Natural killer cell treated with Interleukin-12 subunit alpha and Interleukin-12 subunit beta and Interleukin-15 and Interleukin-18, amount 100 ng/mL, for 72 hours (primary cell): ENCODE measurements at places on chromosomes 4 and X. TPM values are rescaled to one million over a fixed set of nuclear protein-coding genes. Genes with fewer than 3 reads are reported as not detected.

ARHGEF9 gene
- total RNA-seq: 36.0 TPM

PCYT1B gene
- total RNA-seq: not detected

RBMX gene
- total RNA-seq: 211 TPM

DNA sequence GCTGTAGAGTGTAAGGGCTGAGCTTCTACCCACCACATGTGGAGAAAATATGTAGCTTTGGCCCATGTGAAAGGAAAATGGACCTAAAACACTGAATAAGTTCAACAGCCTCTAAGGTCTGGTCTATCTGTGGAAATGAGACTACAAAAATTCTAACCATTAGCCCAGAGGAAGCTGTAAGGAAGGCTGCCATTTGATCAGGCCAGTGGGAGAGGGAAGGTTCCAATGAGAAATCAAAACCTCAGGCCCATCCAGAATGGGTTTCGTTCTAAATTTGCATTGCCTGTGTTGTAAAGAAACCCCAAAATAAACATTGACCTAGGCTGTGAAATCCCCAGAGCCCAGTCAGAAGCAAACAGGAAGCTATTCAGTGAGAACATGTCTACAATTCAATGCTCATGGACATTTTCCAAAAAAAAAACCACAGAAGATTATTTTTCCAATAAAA lies 320.4 kb upstream of the SLC7A11 start:
- DNase-seq: no peak

- no peak for DNase-seq
Observed at GRCh38 chr4:122633211-122633610, 12.3 kb upstream of the IL21 start.

DNA sequence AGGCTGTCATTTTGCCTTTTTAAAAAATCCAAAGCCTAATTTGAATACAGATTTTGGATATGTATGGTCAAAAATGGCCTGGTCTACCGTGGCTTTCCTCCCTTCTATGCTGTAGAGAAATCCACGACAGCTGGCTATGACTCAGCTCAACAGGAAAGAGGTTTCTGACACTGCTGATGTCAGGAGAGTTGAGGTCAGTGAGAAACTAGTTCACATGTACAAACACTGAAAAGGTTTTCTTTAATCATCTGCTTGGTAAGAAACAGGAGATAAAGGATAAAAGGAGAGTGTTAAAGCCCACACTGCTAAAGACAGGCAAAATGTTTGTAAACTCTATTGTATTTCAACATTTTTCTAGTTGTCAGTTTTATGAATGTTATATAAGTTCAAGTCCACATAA lies 113.9 kb downstream of the NYX start:
- DNase-seq: no peak

PNCK gene
- not detected for total RNA-seq

ADH6 gene
- total RNA-seq: not detected

L1CAM gene
- total RNA-seq: 1.2 TPM

MEPE gene
- not detected for total RNA-seq

ITGB1BP2 gene
- total RNA-seq: 2.5 TPM

RNF4 gene
- total RNA-seq: 112 TPM

DNA sequence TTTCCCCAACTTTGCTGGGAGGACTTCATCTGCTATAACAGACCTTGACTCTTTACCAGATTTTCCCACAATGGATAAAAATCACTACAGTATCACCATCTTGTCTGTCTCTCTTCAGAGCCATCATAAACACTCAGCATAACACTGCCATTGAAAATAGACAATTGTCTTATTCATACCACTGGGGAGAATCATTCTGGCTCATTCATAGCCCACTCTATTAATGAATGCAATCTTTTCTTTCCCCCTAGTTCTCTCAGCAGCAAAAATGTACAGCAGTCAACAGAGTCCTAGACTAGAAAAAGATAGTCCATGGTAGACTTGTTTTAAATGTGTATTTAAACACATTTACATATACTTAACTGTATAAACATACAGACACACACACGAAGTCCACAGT lies 19.2 kb downstream of the SLC9A7 start:
- no peak for DNase-seq

RNF150 gene
- total RNA-seq: not detected

- no peak for DNase-seq
Observed at GRCh38 chr4:187814737-187815465, 180.7 kb upstream of the ZFP42 start.

GRCh38 chr4:766559-767283 lies 59.2 kb downstream of the CPLX1 start:
- peak; percentile 23 for DNase-seq

GRCh38 chrX:287670-288069 lies 6.5 kb downstream of the PLCXD1 start:
- DNase-seq: no peak

DNA sequence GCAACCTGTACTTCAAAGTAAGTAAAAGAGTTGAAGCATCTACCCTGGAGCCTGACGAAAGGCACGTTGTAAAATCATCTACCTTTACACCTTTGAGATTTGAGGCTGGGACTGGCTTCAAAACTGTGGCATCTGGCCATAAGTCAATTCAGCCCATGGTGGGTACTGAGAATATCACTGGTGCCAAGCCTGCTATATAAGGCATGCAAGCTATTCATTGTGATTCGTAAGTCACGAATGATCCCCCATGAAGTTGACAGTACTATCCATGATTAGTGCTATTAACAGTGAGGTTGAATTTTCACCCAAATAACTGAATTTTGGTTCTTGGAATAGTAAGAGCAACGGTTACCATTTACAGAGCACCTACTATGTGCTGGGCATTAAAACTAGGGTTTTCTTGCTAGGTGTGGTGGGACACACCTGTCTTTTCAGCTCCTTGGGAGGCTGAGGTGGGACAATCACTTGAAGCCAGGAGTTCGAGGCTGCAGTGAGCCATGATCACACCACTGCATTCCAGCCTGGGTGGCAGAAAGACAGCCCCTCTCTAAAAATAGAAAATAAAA lies 39.8 kb downstream of the IRF2 start:
- DNase-seq: no peak

- DNase-seq: no peak
Observed at GRCh38 chr4:67680581-67681222, 20.3 kb downstream of the UBA6 start.

NUP62CL gene
- 1.8 TPM for total RNA-seq

CXorf65 gene
- total RNA-seq: 18.0 TPM

- DNase-seq: no peak
Observed at GRCh38 chr4:96675896-96676295, 836.0 kb downstream of the PDHA2 start.

GRCh38 chr4:115657991-115658650 lies 544.7 kb upstream of the NDST4 start:
- DNase-seq: peak; percentile 29

DNA sequence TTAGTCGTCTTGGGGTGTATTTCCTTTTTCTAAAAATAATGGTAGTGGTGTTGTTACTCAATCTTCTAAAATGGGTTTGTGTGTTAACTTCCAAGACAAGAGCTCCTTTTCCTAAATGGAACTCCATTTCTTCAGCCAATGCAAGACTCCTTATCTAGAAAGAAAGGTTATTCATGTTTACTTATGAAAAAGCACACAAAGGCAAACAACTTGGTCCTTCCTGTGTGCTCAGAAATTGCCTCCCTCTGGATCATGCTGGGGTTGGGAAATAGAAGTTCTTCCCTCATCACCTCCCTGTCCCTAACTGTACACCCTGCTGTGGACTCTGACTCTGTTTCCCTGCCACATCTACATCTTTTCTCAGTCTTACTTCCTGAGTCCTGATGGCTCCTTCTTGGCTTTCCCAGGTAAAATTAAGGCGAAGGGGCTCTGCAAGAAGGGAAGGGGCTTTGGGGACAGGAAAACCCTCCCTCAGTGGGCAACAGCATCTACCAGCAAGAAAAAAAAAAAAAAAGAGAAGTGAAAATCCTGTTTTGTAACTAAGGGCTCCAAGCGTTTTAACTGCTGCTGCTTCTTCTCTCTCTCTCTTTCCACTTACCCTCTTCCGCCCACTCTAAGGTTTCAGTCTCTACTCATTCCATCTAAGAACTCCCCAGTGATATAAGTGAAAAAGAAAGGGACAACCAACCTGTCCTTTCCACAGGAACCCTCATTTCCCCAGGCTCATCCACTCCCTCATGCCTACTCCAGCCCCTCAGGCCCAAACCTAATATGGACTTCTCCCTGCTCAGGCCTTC lies 19.8 kb upstream of the TASL start:
- no peak for DNase-seq

- no peak for DNase-seq
Observed at GRCh38 chrX:40727093-40727492, 8.2 kb downstream of the MED14 start.

DNA sequence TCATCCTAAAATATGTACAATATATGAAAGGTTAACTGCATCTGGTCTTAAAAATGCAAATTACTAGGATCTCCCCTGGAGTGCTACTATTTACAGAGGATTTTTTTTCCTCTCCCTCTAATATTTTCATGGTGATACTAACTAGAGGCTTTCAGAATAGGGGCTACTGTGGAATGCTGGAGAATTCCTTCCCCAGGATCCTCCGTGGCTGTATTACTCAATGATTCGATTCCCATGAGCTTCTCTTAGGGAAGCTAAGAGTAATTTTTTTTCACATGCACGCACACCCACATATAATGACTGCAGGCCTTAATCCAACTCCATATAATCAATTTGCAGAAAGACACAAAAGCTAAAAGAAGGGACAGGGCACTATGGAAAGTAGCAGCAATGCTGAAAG lies 184.7 kb downstream of the ARHGAP6 start:
- no peak for DNase-seq

GRCh38 chr4:9792381-9792780 lies 10.9 kb downstream of the DRD5 start:
- DNase-seq: no peak

GRCh38 chrX:63961964-63962363 lies 176.9 kb upstream of the ARHGEF9 start:
- no peak for DNase-seq

DNA sequence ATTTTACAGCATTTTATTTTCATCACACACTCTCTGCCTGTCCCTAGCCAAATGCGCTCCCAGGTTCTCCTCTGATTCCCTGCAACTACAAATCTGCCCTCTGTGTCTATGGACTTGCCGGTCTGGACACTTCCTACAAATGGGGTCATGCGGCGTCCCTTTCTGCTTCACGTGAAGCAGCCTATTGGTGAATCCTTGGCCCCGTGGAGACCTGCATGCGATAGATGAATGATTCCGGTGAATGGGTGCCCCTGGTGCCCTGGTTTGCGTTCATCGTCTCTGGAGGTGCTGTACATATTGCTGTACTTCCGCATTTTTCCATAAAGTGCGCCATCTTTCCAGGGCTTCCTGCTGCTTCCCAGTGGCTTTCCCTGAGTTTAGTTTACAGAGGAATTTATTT lies 27.5 kb upstream of the CLCN4 start:
- no peak for DNase-seq

DNA sequence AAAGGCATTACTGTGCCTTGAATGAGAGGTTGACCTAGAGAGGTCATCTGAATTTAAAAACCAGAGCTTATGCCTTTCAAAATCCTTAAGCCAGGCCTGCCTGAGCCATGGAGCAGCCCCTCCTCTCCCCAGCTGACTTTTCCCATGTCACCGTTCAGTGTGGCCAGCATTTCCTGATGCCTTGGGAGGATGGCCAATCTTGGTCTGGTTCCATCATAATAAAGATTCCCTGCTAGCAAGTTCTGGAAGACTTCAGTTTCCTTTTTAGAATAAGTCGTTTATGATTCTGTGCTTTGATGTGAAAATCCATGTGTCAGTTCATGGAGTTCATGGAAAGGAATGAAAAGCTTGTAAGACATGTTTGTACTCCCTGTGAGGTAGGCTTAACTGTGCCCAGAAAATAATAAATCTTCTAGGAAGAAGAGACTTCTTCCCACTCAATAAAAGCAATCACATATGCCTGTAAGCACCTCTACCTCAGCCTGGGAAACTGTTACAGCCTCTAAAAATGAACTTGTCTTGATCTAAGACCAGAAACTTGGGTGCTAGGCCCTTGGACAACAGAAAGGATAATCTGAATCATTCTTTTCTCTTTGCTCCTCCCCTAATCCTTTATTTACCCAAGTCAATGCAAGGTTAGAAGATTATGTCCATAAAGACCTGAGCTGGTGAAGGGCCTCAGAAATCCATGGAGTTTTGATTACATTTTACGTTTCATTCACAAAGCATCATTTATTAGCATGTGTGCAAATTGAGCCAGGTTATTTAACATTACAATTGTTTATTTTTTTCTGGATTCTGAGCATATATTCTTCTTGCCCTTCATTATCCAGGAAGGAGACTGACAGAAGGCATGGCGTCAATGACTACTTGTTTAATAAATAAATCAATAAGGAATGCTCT lies 84.0 kb upstream of the TBC1D9 start:
- no peak for DNase-seq

MAGIX gene
- 1.2 TPM for total RNA-seq

STS gene
- 3.1 TPM for total RNA-seq

DNA sequence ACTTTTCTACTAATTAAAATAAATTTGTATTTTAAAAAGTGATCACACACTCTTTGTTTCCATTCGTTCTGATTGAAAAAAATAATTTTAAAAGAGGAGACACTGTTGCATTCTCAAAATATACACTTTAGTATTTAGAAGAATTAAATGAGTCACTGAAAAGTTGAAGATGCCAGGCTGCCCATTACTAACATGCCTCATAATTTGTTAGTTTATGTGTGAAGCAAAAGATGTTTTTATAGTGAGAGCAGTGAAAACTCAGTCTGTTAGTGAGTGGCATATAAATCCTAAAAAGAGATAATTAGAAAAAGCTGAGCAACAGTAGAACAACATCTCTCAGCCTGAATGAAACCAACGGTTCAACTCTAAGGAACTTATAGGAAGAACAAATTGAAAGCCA lies 143.4 kb downstream of the CDS1 start:
- no peak for DNase-seq

PAGE5 gene
- not detected for total RNA-seq

DNA sequence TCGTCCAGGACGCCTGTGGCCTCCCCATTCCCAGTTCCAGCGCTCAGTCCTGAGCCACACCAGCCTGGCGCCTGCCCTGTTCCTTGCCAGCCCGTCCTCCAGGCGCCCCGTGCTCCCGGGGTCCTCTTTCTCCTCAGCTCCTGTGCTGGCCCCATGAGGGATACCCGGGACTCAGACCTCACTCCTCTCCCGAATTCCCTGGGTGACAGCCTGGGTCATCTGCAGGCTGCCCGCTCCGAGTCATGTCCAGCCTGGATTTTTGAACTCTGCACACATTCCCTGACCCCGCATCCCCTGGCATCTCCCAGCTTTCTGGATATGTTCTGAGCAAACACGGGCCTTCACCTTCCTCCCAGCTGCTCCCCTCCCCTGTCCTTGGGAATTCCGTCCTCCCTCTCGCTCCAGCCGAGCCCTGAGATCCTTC lies 14.9 kb upstream of the ADD1 start:
- no peak for DNase-seq

KLHL8 gene
- 15.7 TPM for total RNA-seq
